DMS 273 treated with DMSO at 0.1 percent for 48 hours (cell line): ENCODE measurements at places on chromosomes 16 and 17.

GRCh38 chr17:56495556-56495955 is 97.9 kb upstream of the NOG start:
- DNase-seq = no peak

DNA sequence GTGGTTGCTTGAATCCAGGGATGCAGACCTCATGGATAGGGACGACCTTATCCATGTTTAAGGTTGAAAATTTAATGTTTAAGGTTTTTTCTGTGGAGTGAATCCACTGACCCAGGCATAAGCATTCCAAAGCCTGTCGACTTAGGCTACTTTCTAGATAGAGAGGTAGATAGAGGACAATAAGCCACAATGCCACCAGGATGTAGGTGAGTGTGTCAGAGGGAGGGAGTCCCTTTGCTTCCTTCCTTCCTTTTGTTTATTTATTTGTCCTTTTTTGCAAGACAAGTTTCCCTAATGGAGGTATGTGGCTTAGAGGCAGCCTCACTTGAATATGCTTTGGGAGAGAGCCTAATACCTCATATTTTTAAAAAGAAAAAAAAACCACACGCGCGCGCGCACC is 834.2 kb upstream of the SOX9 start:
- DNase-seq = no peak

GRCh38 chr17:62033317-62033716 is 31.8 kb downstream of the MED13 start:
- DNase-seq = no peak

DNA sequence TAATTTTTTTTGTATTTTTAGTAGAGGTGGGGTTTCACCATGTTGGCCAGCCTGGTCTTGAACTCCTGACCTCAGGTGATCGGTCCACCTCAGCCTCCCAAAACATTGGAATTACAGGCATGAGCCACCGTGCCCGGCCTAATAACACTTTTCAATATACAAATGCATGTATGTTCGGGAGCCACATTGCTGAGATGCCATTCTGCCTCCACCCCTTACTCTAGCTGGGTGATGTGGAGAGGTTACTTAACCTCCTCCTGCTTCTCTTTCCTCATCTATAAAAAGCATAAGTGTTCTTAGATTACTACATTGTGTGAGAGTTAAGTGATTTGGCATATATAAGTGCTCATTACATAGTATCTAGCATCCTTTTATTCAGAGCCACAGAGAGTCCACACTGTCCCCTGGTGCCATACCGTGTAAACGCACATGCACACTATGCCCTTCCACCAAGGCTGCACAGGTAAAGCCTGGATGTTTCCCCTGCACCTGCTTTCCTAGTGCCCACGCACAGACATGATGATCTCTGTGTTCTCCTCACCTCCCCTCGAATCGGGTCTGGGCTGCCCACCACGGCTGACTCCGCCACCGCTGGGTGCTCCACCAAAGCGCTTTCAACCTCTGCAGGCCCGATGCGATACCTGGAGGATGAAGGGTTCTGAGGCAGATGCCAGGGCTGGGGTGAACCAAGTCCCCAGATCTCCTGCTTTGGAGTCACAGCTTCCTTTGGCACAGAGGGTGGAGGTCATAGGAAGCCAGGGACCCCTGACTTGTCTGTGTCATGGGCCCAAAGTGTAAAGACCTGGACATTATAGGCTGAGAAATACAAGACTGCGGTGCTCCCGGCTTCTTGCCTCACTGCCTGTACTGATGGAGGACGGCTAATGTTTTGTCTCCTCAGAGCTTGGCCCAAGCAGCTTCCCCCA is 49.0 kb upstream of the ACSM2B start:
- no peak for DNase-seq
